Pericardium fibroblast (primary cell): ENCODE measurements at places on chromosomes 4 and X. TPM values are rescaled to one million over a fixed set of nuclear protein-coding genes. Genes with fewer than 3 reads are reported as not detected.

The EXOC1L gene
- total RNA-seq: not detected in 2 replicates

The MTNR1A gene
- total RNA-seq: not detected in 2 replicates

The ODAPH gene
- not detected in 2 replicates for total RNA-seq

The TIGD4 gene
- 0.12 TPM in 1 of 2 replicates, not detected in the other for total RNA-seq

The VCX2 gene
- not detected in 2 replicates for total RNA-seq

The ARHGAP36 gene
- total RNA-seq: not detected in 2 replicates
